ENCODE measurements at places on chromosomes 1 and 21.

- no peak for DNase-seq
These were observed 41.2 kb upstream of the SAMSN1 start for GRCh38 chr21:14587266-14587665.

DNA sequence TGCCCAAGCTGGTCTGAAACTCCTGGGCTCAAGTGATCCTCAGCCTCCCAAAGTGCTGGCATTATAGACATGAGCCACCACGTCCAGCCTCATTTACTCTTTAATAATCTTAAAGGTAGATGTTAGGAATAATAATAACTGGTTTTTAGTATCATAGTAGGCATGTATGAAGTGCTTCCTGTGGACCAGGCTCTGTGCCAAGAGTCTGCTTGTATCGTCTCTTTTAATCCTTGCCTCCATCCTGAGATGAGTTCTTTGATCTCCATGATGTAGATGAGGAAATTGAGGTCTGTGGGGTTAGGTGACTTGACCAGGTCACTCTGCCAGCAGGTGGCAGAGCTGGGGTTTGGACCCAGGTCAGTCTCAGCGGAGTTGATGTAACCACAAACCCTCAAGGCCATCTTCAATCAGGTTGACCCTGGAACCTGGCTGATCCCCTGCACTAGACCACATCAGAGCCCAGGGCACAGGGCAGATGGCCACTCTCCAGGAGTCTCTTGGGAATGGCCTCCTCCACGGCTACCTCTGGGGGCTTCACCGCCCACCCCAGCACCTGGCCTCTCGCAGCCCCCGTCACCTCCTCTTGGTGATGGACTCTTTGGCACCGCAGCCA, 11.3 kb downstream of the EFHD2 start:
- no peak for DNase-seq

DNA sequence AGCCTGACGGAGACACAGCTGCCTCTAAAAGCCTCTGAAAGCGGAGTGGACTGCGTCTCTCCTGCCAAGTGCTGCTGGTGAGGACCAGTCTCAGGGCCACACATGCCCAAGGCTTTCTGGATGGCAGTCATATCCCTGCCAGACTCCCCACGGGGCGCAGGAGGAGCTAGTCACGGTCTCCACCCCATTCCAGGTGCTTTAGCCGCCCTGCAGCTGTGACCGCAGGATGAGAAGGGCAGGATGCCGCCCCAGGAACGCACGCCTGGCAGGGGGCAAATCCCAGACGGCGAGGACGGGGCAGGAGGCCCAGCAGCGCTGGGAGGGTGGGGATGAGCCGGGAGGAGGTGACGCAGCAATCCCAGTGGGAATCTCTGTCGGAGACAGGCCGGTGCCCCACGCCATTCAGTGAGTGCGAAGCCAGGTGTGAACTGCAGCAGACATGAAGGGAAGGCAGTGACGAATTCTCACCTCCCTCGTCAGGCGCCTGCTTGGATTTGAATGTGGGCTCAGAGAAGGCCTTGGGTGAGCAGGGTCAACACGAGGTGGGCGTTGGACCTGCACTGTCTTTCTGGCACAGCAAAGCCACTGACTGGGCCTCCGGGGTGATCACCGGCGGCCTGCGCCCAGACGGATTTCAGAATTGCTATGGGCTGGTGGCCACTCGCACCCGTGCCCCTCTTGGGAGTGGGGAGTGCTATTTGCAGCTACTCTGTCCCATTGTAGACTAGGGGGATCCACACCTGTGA, 38.5 kb upstream of the SLC19A1 start:
- DNase-seq = no peak

- no peak for DNase-seq
These were observed 27.1 kb upstream of the LEPR start for GRCh38 chr1:65393347-65393746.

- peak; percentile 89 for DNase-seq
These were observed 17.0 kb downstream of the HIPK1 start for GRCh38 chr1:113946112-113946511.

DNA sequence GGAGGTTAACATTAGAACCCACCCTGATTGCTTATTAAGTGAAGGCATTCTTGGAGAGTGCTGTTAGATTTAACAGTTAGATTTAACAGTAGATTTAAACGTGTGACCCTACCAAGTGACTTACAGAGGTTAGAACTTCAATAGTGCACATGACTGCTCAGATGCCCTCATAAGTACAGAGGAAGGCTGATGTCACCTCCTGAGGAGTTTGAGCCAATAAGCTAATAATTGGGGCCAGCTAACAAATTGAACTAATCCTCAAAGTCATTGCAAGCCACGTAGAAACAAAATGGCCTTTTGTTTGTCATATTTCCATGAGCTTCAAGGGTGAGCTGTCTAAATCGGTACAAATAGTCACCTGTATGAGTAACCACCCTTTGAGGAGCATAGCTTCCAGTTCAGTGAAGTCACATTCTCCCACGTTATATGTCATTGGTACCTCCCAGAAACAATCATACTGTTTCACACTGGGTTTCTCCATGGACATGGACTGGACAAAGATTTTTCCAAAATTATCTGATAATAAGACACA, 11.7 kb downstream of the AVPR1B start:
- DNase-seq = no peak

DNA sequence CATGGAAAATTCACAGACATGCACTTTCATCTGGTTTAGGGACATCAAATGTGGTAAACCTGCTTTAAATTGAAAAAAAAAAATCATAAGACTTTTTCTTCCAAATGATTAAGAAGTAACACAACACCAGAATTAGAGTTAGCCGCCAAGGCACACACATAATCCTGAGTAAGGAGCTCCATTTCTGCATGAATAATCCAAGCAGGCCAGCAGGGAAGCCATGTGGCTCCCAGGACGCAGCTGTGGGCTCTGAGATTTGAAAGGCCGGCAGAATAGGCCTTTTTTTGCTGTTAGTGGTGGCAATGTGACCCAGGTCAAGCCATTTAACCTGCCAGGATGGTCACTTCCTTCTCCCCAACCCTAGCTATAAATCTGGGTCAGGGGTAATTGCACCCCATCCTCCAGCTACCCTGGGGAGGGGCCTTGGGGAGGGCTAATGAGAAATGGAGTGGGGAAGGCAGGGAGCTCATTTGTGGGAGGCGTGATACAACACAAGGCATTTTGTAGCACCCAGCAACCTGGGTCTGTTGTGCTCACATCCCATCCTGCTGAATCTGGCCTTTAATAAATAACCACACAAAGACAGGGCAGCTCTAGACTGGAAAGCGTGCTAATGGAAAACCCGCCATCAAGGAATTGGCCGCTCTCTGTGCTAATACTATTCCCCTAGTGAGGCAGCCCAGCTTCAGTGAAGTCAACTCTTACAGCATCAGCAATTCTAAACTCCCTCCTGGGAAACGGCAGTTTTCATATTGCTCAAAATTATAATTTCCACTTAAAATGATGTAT, 178.5 kb downstream of the RHOU start:
- no peak for DNase-seq

DNA sequence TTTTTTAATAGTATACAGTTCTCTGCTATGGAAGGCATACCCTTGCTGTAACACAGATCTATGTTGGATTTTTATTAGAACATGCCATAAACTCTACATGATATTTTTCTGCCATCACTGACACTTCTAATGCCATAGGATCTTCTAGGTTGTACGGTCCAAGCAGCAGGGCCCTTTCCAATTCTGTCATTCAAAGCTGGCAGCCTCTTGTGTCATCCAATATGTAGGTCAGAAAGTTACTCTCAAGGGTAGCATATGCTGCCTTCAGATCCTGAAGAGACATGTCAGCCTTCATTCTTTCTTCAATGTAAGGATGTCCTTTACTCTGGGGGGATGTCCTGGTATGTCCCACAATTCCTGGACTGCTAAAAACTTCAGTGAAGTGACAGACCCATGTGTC, 629.2 kb upstream of the USP24 start:
- DNase-seq = no peak

DNA sequence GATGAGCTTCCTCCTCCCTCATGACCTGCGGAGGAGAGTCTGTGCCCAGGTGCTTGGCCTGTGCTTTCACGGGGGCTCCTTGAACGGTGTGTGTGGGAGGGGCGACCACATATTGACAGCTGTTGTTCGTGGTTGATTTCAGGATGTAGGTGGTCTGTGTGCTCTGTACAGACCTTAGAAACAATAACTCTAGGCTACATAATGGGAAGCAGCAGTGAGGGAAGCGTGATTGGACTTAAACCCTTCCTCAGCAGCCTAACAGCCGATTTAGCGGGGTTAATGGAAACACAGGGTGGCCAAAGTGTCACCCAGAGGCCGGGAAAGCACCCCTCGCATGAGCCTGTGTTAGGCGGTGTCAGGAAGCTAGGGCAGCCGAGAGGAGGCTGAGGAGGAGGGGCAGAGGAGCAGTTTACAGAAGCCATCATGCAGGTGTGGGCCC, 56.0 kb downstream of the TBCE start:
- no peak for DNase-seq

DNA sequence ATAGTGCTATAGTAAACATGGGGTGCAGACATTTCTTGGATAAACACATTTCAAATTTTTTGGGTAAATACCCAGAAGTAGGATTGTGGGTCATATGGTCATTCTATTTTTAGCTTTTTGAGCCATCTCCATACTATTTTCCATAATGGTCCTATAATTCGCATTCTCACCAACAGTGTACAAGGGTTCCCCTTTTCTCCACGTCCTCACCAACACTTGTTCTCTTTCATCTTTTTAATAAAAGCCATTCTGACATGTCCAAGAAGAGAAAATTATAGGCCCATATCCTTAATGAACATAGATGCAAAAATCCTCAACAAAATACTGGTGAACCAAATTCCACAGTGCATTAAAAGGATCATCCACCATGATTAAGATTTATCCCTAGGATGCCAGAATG, 8.9 kb downstream of the STUM start:
- DNase-seq = no peak

DNA sequence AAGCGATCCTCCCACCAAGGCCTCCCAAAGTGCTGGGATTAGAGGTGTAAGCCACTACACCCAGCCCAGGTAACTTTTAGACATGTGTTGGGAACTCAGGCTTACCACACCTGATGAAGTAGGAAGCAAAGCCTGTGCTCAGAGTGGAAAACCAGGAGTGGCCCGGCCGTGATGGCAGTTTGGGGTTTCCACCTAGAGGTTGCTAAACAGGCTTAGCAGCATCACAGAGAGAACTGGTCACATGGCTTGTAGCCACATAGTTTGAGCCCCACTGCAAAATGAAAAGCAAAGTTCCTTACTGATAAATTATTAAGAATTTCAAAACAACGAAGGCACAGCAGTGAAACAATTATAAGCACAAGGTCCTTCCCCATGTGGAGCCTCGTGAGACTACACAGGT, 142.6 kb upstream of the CXADR start:
- DNase-seq = no peak

GRCh38 chr1:112833806-112834205, 118.7 kb upstream of the PPM1J start:
- no peak for DNase-seq

DNA sequence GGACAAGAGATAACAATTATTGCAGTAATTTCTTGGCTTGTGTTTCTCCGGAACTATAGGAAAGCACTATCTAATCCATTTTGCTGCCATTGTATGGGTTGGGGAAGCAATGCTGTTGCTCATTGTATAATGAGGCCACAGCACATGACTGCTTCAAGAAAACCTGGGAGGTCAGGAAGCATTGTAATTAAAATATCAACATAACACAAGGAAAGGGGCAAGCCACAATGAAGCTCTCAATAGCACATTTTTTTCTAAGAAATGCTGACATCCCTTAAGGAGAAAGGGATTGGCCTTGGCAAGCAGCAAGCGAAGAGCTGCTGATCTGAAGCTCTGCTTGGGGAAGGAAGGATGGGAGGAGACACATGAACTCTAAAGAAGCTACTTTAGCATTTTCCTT, 44.0 kb downstream of the PLPP3 start:
- DNase-seq = no peak
